ENCODE measurements at places on chromosomes 2 and 18. TPM values are rescaled to one million over a fixed set of nuclear protein-coding genes. Genes with fewer than 3 reads are reported as not detected.

- DNase-seq: no peak
These were observed 23.6 kb upstream of the NEB start for GRCh38 chr2:151757861-151758260.

DNA sequence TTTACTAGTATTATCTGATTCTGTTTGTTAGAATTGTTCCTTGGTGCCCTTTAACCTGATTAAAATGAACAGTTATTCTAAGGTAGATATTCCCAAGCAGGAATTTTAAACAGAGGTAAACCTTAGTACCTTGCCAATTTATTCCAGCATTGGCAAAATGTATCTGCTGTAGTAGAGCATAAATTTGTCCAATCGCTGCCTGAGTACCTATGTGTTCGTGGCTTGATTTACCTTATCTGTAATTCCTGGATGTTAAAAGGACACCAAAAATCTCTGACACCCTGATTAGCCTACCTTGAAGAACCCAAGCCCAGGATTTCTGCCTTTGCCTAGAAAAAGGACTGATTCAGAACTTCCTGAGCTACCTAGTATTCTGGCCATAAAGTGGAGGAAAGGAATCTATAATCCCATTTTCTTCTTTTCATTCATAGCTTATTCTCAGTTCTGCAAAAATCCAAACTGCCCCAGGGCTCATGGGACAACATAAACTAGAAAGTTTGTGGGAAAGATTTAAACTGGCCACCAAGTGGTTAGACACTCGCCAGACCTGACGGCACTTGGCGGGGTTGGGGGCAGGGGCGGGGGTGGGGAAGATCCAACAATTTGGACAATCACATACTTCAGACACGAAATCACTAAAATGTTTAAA, 16.2 kb upstream of the ZCCHC2 start:
- DNase-seq: no peak

The SLC39A6 gene
- 13.4 TPM for total RNA-seq

DNA sequence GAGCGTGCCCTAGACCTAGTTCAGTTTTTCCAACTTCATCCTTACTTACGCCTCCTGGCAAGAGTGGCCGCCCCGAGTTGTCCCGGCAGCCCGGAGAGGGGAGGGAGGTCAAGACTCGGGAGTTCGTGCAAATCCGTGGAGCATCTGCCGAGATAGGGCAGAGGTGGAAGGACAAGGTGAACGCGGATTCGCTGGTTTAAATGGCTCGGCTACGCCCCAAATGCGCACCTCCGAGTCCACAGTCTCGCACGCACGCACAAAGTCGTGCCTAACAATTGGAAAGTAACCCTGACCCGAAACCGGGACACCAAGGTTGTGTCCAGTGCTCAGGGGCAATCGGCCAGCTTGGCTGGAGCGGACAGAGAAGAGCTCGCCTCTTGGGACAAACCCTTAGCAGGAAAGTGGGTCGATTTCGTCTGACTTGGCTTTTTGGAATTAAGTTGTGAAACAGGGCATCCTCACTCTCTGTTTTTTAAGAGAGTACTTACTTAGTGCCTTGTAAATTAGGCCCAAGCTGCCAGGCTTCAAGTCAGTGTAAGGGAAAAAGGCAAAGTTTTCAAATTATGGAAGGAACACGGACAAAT, 726 bp upstream of the SS18 start:
- peak; percentile 82 for DNase-seq

The NAB1 gene
- total RNA-seq: 19.7 TPM

DNA sequence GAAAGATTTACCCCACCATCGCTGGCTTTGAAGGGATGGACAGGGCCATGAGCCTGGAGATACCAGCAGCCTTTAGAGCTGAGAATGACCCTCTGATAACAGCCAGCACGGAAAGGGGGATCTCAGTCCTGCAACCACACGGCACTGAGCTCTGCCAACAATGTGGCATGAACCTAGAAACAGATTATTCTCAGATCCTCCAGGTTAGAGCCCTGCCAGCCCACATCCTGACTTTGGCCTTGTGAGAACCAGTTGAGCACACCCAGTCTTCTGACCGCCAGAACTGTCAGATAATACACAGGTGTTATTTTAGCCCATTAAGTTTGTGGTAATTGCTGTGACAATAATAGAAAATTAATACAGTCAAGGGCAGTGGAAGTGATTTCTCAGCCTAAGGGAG, 9.4 kb upstream of the GNLY start:
- no peak for DNase-seq

GRCh38 chr18:54140641-54141040, 83.8 kb downstream of the MBD2 start:
- DNase-seq: no peak

DNA sequence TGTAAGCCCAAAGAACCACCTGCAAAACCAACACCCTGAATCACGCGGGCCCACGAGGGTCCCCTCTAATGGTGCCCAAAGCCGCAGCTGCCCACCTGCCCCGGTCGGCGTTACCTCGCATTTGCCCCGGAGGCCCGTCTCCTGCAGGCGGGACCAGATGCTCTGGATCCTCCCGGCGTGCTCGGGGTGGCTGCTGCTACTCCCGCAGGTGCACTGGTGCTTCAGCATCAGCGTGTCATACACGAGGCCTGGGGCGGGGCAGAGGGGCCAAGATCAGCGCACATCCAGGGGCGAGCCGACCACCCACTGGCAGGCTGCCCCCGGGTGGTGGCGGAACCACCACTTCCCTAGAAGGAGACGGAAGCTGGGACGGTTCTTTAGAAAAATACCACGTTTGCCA, 260.1 kb downstream of the TWIST2 start:
- DNase-seq: no peak

GRCh38 chr2:104402825-104403224, 451.1 kb upstream of the POU3F3 start:
- DNase-seq: no peak

GRCh38 chr2:225137971-225138370, 95.7 kb upstream of the DOCK10 start:
- no peak for DNase-seq

The DNAH7 gene
- total RNA-seq: 0.25 TPM

The LRP1B gene
- total RNA-seq: 0.02 TPM

The CYS1 gene
- total RNA-seq: 3.0 TPM

The VWA3B gene
- not detected for total RNA-seq

GRCh38 chr2:117336496-117336895, 478.0 kb upstream of the DDX18 start:
- no peak for DNase-seq

The NGEF gene
- total RNA-seq: not detected

DNA sequence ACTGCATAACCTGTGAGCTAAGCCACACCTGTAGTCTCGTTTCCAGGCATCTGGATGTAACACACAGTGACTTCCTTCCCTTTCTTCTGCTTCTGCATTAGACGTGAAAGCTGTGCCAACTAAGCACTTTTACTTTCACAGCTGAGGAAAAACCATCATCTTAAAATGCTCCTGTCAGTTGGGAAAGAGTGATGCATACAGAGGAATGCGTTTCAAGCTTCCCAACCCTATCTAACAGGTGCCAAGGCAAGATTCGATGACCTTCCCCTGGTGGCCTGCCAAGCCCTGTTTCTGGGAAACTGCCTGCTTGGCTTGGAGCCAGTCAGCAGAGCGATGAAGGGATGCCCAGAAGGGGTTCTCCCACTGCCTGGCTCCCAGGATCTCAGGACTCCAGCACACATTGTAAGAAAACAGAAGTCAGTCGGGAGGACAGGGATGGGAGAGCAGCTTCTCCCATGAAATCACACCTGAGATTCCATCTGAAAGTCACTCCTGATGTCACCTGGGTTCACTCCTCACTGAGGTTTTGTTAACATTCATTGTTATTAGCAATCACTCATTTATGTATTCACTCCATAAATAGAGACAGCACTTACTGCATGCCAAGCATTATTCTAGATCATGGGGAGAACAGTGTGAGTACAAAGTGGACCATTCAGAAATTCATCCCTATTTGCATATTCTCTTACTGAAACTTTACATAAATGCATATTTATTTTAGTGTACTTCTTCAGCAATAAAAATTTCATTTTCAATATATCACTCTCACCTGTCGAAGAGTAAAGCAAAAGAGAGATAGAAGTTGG, 64.1 kb downstream of the DTNA start:
- peak; percentile 71 for DNase-seq

DNA sequence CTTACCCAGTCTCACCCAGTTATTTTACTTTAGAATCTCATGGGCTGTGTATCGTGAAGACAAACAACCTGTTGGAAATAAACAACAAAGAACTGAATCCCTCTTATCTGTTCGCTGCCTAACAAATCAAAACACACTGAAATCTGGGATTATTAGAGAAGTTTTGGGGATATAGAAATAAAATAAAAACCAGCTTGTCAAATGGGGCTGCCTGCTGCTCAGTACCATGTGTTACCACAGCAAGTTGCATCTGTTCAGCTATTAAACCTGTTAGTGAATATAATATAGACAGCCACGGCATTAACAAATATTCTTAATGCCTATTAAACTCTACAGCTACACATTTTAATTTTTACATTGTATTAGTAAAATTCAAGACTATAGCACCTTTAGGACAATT, 810.8 kb downstream of the NRXN1 start:
- DNase-seq: no peak

The SPP2 gene
- total RNA-seq: not detected

DNA sequence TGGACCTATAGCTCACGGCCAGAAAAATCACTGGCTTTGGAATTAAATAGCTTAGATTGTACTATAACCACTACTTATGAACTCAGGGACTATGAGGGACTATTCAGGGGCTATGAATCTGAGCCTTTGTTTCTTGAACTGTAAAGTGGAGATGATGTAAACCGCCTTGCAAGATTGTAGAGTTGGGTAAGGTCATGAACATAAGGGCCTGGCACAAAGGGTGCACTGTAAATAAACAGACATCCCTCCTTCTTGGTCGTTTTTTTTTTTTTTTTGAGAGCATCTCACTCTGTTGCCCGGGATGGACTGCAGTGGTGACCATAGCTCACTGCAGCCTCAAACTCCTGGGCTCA, 2.8 kb downstream of the TMEM177 start:
- no peak for DNase-seq

The RAB17 gene
- 3.2 TPM for total RNA-seq

- DNase-seq: no peak
These were observed 18.8 kb upstream of the STAT1 start for GRCh38 chr2:191032588-191033429.

DNA sequence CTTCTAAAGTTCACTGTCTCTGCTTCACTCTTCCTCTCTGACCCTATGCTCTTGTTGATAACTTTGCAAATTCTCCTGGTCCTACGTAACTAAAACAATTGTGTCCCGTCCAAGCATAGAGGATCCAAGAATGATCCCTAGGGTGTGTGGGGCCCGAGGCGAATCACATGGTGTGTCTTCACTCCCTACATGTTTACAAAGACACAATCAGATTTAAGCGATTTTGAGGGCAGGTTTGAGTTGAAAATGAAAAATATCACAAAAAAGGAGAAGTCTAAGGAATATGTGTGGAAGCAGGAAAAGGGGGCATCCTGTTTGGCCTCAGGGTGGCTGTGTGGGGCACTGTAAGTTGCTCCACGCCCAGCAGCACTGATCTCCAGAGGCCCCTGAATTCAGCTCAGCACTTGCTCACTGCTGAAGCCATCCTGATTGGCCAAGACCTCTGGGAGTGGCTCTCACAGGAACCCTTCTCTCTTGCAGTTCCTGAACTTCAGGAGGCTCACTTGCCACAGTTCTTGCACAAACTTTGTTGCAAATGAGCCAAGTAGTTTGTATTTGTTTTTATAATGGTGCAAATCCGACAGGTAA, 363.6 kb downstream of the ZNF521 start:
- DNase-seq: peak; percentile 52

- no peak for DNase-seq
These were observed 16.2 kb downstream of the ATG16L1 start for GRCh38 chr2:233267516-233268245.

The HOXD9 gene
- not detected for total RNA-seq

DNA sequence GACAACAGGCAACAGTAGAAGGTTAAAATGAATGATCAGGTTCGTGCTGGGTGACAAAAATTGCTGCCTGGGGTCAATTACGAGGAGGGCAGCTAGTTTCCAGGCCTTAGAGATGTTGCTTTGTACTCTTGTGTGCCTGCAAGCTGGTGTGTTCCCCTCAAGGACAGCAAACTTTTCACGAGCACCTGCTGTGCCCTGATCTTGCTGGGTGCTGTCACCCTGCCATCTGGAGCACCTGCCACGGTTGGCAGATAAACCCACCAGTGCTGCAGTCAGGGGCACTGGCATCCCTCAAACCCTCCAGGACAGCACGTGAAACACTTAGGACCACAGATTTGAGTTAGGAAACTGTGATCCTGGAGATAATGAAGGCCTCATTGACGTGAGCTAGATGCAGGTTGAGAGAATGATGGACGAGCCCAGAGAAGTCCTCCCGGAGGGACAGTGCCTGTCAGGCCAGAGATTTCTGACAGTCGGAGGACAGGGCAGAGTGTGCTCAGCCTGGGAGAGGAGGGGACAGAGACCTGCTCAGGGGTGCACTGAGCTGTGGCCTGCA, 104.3 kb upstream of the RAB12 start:
- DNase-seq: no peak

- peak; percentile 52 for DNase-seq
These were observed 348.6 kb downstream of the DLGAP1 start for GRCh38 chr18:4106407-4107033.

GRCh38 chr2:41927581-41928264, 120.1 kb upstream of the PKDCC start:
- peak; percentile 71 for DNase-seq

The AFG3L2 gene
- 143 TPM for total RNA-seq

DNA sequence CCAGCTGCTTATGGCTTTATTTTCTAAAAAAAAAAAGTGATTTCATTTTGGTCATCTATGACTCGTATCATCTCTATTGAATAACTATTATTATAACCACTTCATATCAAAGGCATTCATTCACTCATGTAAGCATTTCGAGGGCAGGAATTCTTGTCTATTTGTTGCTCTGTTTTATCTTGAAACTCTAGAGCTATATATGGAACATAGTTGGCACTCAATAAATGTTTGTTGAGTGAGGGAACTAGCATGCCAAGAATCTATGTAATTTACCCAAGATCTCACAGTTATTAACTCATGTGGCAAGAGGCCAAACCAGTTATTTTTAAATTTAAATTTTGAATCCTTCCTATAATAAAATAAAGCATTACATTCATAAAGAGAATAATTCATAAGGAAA, 470.1 kb downstream of the TMX3 start:
- DNase-seq: no peak

DNA sequence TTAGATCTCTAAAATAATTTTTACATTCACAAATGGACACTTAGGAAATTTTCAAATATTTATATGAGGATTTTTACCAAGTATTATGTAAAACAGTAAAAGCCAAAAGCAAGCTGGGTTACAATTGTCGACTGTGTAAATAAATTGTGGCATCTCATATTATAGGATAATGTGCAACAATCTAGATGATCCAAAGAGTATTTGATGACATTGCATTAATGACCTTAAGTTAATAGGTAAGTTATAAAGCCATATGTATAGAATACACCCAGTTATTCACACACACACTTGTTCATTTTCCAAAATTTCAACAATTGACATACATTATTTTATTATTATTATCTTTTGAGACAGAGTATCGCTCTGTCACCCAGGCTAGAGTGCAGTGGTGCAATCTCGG, 69.3 kb downstream of the ATP8B1 start:
- DNase-seq: no peak

The LRPPRC gene
- 98.6 TPM for total RNA-seq

- DNase-seq: no peak
These were observed 99.7 kb downstream of the ICA1L start for GRCh38 chr2:202771741-202772460.

The EHD3 gene
- total RNA-seq: 32.4 TPM

Measured in left ventricle myocardium superior (tissue), 1 donor.